ENCODE measurements at places on chromosomes 5 and 9.

- DNase-seq: no peak
These were observed 5.9 kb upstream of the ACSL6 start for GRCh38 chr5:132017316-132017715.

GRCh38 chr9:90204128-90204831, 438.3 kb downstream of the DIRAS2 start:
- no peak for DNase-seq

GRCh38 chr9:98380065-98380681, 124.7 kb upstream of the TBC1D2 start:
- DNase-seq: no peak

- DNase-seq: no peak
These were observed 119.1 kb downstream of the KCNIP1 start for GRCh38 chr5:170622933-170623332.

DNA sequence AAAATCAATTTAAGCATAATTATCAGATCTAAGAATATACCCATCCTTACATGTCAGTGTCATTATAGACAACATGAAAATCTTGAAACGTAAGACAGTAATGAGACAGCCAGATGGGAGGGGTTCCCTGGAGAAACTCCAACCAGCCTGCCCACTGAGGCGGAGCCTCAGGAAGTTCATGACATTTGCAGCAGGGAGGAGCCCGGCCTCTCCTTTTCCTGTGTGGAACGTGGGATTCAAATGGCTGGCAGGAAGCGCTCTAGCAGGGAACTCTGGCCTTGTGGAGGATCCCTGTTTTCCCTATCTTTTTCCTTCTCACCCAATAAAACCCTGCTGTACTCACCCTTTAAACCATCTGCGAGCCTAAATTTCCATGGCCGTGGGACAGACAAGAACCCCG, 176.6 kb upstream of the KCNN2 start:
- DNase-seq: no peak

Measured in NCI-H345 (cell line).